ENCODE measurements at places on chromosomes 5 and 9. TPM values are rescaled to one million over a fixed set of nuclear protein-coding genes. Genes with fewer than 3 reads are reported as not detected.

TMEM215 gene
- polyA plus RNA-seq, result 1.5 TPM

FSTL4 gene
- polyA plus RNA-seq, result 4.9 TPM

PCDHB4 gene
- polyA plus RNA-seq, result 6.3 TPM

SV2C gene
- polyA plus RNA-seq, result 39.4 TPM

ADGRV1 gene
- 101 TPM for polyA plus RNA-seq
